B cell (primary cell): ENCODE measurements at places on chromosomes 1 and 21.

- no peak for DNase-seq
Observed at GRCh38 chr1:169824153-169824552, 29.4 kb upstream of the METTL18 start.

DNA sequence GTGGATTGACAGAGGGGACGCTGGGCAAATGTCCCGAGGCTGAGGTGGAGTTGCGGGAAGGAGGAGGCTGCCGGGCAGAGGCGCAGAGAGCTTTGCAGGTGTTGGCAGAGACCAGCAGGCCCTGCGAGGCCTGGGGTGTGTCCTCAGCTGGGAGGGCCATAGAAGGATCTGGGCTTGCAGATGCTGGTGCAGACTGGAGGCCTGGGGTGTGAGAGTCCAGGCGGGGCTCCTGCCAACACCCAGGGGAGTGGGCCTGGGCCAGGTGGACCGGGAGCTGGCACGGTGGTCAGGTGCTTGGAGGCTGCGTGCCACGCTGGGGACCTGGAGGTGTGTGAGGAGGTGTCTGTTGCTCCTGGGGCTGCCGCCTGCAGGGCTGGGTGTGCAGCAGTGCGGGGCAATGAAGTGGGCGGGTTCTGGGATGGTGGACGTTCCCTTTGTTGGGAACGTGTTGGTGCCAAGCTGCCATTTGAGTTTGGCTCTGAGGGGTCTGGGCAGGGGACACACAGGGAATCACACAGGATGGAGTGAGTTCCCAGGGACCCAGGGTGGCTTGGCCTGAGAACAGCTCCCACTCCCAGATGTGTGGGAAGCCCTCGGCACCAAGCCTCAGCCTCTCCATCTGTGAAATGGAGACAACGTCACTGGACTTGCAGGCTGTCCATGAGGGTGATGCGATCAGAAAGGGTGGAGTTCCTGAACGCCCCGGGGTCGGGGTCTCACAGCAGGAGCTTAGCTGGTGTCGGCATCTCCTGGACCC lies 39.9 kb upstream of the POFUT2 start:
- no peak for DNase-seq

DNA sequence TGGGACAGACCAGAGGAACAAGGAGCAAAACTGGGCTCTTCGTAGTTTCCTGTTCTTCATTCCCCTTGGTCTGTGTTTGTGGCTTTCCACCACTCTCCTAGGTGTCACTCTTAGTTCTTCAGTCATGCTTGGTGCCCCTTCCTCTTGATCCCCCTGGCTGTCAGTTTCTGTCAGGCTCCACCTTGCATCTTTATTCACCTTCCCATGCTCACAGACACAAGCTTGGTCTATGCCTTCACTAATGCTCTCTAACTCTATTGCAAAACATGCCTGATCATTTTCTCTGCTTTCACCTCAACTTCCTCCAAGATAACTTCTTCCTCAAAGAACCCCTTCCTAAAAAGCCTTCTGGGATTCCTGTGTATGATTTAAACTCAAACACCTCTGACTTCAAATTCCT lies 122.9 kb downstream of the GLUL start:
- no peak for DNase-seq

- DNase-seq: no peak
Observed at GRCh38 chr1:2605509-2606395, 19.2 kb downstream of the PRXL2B start.

DNA sequence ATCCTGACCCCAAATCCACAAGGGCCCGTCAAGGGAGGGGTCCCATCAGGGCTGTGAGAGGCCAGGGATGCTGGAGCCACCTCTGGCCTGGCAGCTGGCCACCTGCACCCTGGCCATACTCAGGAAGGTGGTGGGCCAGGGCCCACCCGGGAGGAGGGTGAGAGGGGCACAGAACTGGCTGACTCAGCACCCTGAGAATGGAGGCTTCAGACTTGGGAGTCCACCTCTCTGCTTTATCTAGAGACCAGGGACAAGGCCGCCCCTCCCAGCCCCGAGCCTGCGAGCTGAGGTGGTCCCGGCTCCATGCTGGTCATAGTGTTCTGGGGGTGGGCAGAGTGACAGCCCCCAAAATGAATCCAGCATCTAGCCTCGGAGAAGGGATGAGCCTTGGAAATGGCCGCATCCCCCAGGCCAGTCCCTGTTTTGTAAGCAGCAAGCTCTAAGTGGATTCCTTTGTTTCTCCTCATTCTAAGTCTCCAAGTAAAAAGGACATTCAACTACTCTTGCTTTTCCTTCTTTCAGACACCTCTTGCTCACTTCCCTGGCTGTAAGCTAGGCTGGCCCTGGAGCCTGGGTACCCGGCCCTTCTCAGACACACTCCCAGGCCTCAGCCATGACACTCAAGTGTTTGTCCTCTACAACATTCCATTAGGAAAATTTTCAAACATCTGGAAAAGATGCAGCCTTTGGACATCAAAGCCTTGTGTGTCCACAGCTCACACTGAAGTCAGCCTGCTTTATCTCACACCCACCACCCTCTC lies 12.3 kb downstream of the WNT3A start:
- no peak for DNase-seq

DNA sequence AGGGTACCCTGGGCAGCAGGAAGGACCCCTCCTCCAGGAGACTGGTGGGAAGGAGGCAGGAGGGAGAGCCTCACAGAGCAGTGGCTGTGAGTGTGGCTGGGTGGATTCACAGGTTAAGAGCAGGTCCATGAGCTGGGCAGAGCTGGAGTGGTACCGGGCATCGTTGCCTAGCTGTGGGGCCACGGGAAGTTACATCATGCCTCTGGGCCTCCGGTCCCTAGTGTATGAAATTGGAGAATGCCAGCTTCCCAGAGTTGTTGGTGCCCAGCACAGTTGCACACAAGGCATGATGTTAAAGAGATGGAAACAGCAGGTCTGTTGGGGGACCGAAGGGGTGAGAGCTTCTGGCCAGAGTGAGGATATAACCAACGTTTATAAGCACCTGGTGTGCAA lies 18.5 kb downstream of the FOXO6 start:
- no peak for DNase-seq

GRCh38 chr1:84743896-84744295 lies 53.6 kb upstream of the SSX2IP start:
- no peak for DNase-seq

GRCh38 chr21:44989537-44989886 lies 49.7 kb downstream of the SLX9 start:
- DNase-seq: no peak

GRCh38 chr1:16018308-16018707 lies 465 bp upstream of the HSPB7 start:
- no peak for DNase-seq
